ENCODE measurements at places on chromosomes 11 and 22.

GRCh38 chr11:125382314-125382791 lies 113.7 kb downstream of the FEZ1 start:
- no peak overlapping the region for H3K27ac ChIP-seq
- no peaks in the 10 kb centered on the region for H3K4me1 ChIP-seq
- H3K27me3 ChIP-seq: no peaks in the 10 kb centered on the region
- DNase-seq: peak; percentile 31

- H3K4me3 ChIP-seq: no peak overlapping the region
- H3K27ac ChIP-seq: no peak overlapping the region
- no peak for DNase-seq
- no peaks in the 10 kb centered on the region for H3K4me1 ChIP-seq
- no peaks in the 10 kb centered on the region for H3K27me3 ChIP-seq
Measured at GRCh38 chr11:72321381-72321996, 77.5 kb upstream of the PHOX2A start.

GRCh38 chr11:122745111-122745510 lies 89.6 kb downstream of the UBASH3B start:
- H3K36me3 ChIP-seq: no peaks in the 10 kb centered on the region
- no peaks in the 10 kb centered on the region for H3K27me3 ChIP-seq
- H3K27ac ChIP-seq: no peak overlapping the region
- no peak for DNase-seq
- no peak overlapping the region for H3K4me3 ChIP-seq
- H3K4me1 ChIP-seq: no peaks in the 10 kb centered on the region

GRCh38 chr11:92304271-92304670 lies 79.7 kb downstream of the FAT3 start:
- no peak overlapping the region for H3K27ac ChIP-seq
- no peak for DNase-seq
- H3K4me3 ChIP-seq: no peak overlapping the region
- H3K36me3 ChIP-seq: no peaks in the 10 kb centered on the region
- no peaks in the 10 kb centered on the region for H3K4me1 ChIP-seq
- no peaks in the 10 kb centered on the region for H3K27me3 ChIP-seq

DNA sequence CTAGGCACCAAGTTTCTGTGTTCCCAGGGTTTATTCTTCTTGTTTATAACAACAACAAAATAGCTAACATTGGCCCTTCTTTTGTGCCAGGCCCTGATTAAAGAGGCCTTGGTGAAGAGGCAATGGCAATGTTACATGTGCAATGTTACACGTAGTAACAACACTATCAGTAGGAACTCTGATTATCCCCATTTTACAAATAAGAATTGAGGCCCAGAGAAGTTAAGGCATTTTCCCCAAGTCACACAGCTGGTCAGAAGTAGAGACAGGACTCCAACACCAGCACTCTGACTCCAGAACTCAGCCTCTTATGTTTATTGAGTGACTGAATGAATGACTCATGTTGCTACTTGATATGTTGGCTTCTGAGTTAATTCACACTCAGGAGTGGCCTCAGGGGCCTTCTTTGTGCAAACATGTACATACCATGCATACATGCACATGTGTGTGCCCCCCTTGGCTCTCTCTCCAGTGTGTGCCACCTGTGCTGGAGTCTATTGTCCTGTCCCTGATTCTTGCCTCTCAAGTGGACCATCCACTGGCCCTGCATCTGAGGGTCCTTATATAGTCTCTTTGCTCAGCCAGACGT lies 98.4 kb downstream of the TP53I11 start:
- H3K4me3 ChIP-seq: no peak overlapping the region
- no peaks in the 10 kb centered on the region for H3K36me3 ChIP-seq
- no peaks in the 10 kb centered on the region for H3K27me3 ChIP-seq
- H3K4me1 ChIP-seq: no peaks in the 10 kb centered on the region
- no peak overlapping the region for H3K27ac ChIP-seq

GRCh38 chr22:30940685-30941362 lies 27.8 kb downstream of the MORC2 start:
- H3K27ac ChIP-seq: no peak overlapping the region
- no peak for DNase-seq
- peaks cover 8% of the 10 kb centered on the region for H3K36me3 ChIP-seq

- no peaks in the 10 kb centered on the region for H3K27me3 ChIP-seq
- H3K4me3 ChIP-seq: no peak overlapping the region
- H3K27ac ChIP-seq: no peak overlapping the region
- DNase-seq: no peak
- H3K4me1 ChIP-seq: no peaks in the 10 kb centered on the region
- no peaks in the 10 kb centered on the region for H3K36me3 ChIP-seq
Measured at GRCh38 chr11:20289732-20290131, 73.8 kb upstream of the HTATIP2 start.

GRCh38 chr11:36008584-36008983 lies 64.7 kb downstream of the LDLRAD3 start:
- H3K36me3 ChIP-seq: no peaks in the 10 kb centered on the region
- H3K27ac ChIP-seq: no peak overlapping the region
- no peak for DNase-seq
- H3K27me3 ChIP-seq: no peaks in the 10 kb centered on the region

- no peak overlapping the region for H3K4me3 ChIP-seq
- H3K4me1 ChIP-seq: no peaks in the 10 kb centered on the region
- no peaks in the 10 kb centered on the region for H3K36me3 ChIP-seq
- no peaks in the 10 kb centered on the region for H3K27me3 ChIP-seq
- DNase-seq: no peak
Measured at GRCh38 chr11:88420165-88420791, 82.7 kb upstream of the CTSC start.

- peaks cover 11% of the 10 kb centered on the region for H3K4me1 ChIP-seq
- H3K27ac ChIP-seq: no peak overlapping the region
- no peak overlapping the region for H3K4me3 ChIP-seq
- no peaks in the 10 kb centered on the region for H3K36me3 ChIP-seq
- DNase-seq: no peak
- H3K27me3 ChIP-seq: no peaks in the 10 kb centered on the region
Measured at GRCh38 chr11:117175104-117175503, 3.4 kb upstream of the SIDT2 start.

DNA sequence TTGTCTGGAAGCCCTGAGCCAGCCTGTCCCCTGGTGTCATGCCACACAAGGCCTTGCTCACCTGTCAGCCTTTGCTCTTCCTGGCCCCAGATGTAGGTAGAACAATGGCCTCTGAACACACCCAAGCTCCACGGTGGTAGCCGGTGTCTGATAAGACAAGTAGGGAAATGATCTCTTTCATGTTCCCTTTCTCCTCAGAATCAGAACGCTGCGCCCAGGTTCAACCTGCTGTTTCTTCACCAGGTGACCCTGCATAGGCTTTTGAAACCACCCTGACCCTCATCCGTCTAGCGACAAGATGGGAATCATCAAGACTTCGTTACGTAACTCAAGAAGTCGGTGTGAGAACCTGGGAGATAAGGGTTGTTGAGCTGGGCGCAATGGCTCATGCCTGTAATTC lies 28.7 kb upstream of the YWHAH start:
- no peak overlapping the region for H3K27ac ChIP-seq
- H3K27me3 ChIP-seq: no peaks in the 10 kb centered on the region
- no peak for DNase-seq
- no peaks in the 10 kb centered on the region for H3K4me1 ChIP-seq

DNA sequence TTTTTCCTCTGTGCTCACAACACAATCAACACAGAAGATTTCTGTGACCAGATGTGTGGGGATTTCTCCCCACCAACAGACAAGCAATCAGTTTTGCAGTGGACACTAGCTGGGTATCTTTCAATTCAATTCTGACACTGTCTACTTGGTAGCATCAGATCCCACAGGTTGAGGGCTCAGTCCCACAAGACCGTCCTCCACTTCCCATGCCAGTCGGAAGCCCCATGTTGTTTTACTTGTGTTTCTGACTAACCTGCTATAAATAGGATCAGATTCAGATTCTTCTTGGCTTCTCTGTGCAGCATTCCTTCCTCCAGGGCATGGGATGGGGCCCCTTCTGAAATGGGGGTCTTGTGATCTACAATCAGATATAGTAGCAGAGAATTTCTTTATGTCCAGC lies 19.6 kb downstream of the ACER3 start:
- no peak overlapping the region for H3K27ac ChIP-seq
- no peaks in the 10 kb centered on the region for H3K4me1 ChIP-seq
- no peak overlapping the region for H3K4me3 ChIP-seq
- H3K36me3 ChIP-seq: no peaks in the 10 kb centered on the region
- no peaks in the 10 kb centered on the region for H3K27me3 ChIP-seq

GRCh38 chr11:127135256-127135655 lies 134.7 kb upstream of the KIRREL3 start:
- H3K27me3 ChIP-seq: no peaks in the 10 kb centered on the region
- no peak for DNase-seq
- H3K27ac ChIP-seq: no peak overlapping the region
- no peaks in the 10 kb centered on the region for H3K4me1 ChIP-seq
- H3K4me3 ChIP-seq: no peak overlapping the region

- no peak overlapping the region for H3K27ac ChIP-seq
- no peaks in the 10 kb centered on the region for H3K4me1 ChIP-seq
- H3K4me3 ChIP-seq: no peak overlapping the region
- H3K36me3 ChIP-seq: no peaks in the 10 kb centered on the region
Measured at GRCh38 chr11:132590554-132590953, 941.7 kb downstream of the OPCML start.

DNA sequence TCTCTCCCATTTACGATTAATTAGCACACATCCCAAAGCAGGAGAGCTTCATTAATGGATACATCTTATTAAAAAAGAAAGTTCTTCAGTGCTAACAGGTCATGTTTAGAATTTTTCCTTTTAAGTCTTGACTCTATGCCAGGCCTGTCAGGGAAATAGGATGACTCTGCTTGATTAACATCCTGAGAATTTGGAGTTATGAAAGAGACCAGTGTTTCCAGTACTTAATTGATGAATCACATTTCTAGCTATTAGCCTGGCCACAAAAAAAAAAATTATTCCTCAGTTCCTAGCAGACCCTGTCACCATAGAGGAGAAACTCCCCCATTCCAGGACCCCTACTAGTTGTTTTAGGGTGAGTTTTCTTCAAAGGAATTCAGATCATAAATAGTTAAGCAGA lies 23.6 kb upstream of the ME3 start:
- H3K36me3 ChIP-seq: no peaks in the 10 kb centered on the region
- H3K27ac ChIP-seq: no peak overlapping the region
- no peaks in the 10 kb centered on the region for H3K4me1 ChIP-seq
- H3K4me3 ChIP-seq: no peak overlapping the region

GRCh38 chr11:79198898-79199250 lies 242.0 kb downstream of the TENM4 start:
- peak; percentile 17 for DNase-seq
- no peak overlapping the region for H3K4me3 ChIP-seq
- H3K4me1 ChIP-seq: no peaks in the 10 kb centered on the region
- H3K36me3 ChIP-seq: no peaks in the 10 kb centered on the region
- no peaks in the 10 kb centered on the region for H3K27me3 ChIP-seq

DNA sequence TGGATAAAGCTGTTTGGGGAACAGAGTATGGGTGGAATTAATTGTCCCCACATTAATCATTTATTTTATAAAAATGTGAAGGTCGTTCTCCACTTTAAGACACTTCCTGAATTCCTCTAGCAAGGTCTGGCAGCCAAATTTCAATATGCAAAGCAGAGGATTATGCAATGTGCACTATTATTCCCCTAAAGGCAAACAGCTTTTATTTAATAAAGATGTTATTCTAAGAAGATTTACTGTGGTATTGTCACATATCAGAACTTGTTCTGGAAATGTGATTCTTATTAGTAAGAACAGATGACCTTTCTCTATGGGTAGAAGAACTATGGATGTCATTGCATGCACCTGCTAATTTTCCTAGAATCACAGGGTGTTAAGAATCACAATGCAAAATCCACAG lies 1128.8 kb upstream of the CCDC90B start:
- H3K27me3 ChIP-seq: no peaks in the 10 kb centered on the region
- DNase-seq: no peak

- no peak for DNase-seq
- no peaks in the 10 kb centered on the region for H3K27me3 ChIP-seq
- H3K36me3 ChIP-seq: no peaks in the 10 kb centered on the region
- H3K27ac ChIP-seq: no peak within 1 kb of the TSS
Measured at GRCh38 chr11:120137611-120138521, at the start of gene TRIM29. TRIM29 (minus strand) TSS chr11:120138113; CDS start chr11:120138031, 82 bp downstream.

DNA sequence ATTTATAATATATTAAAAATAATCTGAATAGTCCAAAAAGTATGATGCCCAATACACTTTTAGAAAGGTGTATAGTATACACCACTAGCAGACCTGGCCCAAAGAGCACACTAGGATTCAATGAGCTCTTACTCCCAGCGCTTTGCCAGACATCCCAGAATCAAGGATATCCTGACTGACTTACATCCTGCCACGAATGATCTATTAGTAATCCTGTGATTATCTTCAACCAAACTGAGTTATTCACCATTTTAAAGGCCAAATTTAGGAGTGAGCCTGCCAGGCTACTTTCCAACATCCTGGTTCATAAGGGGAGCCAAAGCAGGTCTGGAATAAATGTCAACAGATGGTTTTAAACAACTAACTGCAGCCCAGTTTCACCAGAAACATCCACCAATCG lies 60.8 kb upstream of the FAM181B start:
- no peak overlapping the region for H3K4me3 ChIP-seq
- no peaks in the 10 kb centered on the region for H3K27me3 ChIP-seq
- H3K27ac ChIP-seq: no peak overlapping the region
- no peak for DNase-seq
- no peaks in the 10 kb centered on the region for H3K36me3 ChIP-seq

DNA sequence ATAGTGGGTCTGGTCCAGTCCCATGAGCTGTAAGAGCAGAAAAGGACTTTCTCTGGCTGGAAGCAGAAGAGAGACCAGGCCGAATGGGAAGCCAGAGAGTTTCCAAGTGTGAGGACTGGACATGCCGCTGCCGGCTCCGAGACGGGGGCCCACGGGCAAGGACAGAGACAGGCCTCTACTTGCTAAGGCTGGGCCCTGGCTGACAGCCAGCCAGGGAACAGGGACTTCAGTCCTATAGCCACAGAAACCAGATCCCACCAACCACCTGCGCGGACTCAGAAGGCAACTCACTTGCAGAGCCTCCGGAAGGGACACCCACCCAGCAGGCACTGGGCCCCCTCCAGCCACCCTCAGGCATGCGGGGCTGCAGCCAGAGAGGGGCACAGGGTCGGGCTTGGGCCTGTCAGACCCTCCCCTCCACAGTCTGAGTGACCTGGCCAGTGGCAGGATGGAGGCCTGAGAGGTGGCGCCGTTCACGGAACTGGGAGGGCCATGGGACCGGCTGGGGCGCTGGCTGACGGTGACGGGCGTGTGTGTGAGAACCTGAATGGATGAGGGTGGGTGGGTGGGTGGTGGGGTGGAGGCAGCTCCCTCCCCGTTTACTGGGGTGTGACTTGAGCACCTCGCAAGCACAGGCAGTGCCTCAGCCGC lies 47.8 kb upstream of the A4GALT start:
- no peak overlapping the region for H3K4me3 ChIP-seq
- DNase-seq: no peak
- no peaks in the 10 kb centered on the region for H3K27me3 ChIP-seq
- H3K27ac ChIP-seq: no peak overlapping the region
- H3K4me1 ChIP-seq: peaks cover 5% of the 10 kb centered on the region

All from pancreas (tissue), 10 donors.